ENCODE measurements at places on chromosomes 4 and X.

DNA sequence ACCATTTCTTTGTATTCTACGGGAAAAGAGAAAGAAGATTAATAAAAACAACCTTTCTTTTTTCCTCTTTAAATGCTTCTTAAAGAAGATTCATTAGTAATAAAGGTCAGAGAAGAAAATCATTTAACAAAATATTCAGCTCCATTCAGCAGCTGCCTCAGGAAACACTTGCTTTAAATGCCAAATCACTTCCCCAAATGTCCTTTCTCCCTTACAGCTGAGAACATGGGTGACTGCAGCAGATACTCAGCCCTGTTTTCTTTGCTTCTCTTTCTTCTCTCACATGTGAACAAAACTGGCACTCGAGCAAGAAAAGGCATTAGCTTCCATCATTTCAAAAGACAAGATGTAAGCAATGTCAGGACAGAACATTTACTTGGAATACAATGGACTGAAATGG is 120.2 kb downstream of the INPP4B start:
- DNase-seq: no peak

DNA sequence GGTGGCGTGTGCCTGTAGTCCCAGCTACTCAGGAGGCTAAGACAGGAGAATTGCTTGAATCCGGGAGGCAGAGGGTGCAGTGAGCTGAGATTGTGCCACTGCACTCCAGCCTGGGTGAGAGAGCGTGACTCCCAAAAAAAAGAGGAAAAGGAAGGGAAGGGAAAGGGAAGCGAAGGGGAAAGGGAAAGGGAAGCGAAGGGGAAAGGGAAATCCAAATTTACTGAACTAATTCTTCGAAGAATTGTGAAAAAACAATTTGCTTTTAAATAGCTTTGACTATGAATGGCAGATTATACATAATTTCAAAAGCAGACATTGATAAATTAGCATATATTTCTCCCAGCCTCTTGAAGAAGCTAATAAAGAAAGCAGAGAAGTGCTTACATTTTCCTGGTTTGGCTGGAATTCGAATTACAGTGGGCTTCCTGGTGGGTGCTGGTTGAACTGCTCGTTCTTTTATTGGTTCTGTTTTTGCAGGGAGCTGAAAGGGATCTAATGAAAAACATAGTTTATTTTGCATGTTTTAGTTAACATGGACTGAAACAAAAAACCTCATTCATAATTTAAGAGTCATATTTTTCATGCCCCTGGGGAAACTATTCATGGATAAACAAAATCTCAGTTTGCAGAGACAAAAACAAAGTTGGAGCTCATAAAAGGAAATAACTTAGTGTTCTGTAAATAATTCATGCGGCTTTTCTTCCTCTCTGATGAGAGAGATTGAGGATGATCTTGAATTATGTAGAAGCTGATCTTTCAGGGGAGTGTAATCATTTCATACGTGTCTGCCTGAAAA is 66.0 kb downstream of the RPS3A start:
- DNase-seq: no peak

DNA sequence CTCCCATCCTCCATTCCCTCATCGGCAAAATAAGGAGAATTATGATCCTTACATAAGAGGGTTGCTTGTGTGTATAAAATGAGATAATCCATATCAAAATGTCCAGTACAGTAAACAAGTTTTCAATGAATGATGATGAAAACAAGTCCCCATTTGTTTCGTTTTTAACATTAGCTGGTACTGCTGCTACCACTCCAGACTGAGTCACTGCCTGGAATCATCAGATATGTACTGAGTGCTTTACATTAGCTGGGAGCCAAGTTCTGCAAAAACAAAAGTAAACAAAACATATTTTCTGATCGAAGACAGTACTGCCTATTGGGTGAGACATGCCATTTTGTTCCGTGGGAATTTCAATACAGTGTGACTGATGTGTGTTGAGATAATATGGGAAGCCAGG is 123.2 kb upstream of the IGFBP7 start:
- no peak for DNase-seq

GRCh38 chrX:10679387-10679786 is 59.0 kb upstream of the MID1 start:
- no peak for DNase-seq

DNA sequence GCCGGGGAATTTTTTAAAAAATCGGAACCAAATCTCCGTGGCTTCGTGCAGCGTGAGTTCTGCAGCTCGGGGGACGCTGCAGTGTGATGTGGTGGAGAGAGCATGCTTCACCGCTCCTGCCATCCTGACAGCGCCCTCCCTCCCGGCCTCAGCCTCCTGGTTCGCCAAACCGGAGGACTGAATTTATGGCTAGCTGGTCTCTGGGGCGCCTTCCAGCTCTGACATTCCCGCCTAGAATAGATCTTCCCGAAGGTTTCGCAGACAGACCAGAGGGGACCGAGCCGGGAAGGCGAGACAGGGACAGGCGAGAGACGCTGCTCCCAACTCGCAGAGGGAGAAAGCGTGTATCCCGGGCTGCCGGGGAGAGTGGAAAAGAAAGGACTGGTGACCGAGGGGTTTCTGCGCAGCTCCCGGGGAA is 25.9 kb downstream of the HOPX start:
- no peak for DNase-seq

GRCh38 chr4:151771664-151772063 is 10.9 kb upstream of the GATB start:
- DNase-seq: no peak

- no peak for DNase-seq
Measured at GRCh38 chr4:59122626-59123025, 2012.4 kb upstream of the IGFBP7 start.

DNA sequence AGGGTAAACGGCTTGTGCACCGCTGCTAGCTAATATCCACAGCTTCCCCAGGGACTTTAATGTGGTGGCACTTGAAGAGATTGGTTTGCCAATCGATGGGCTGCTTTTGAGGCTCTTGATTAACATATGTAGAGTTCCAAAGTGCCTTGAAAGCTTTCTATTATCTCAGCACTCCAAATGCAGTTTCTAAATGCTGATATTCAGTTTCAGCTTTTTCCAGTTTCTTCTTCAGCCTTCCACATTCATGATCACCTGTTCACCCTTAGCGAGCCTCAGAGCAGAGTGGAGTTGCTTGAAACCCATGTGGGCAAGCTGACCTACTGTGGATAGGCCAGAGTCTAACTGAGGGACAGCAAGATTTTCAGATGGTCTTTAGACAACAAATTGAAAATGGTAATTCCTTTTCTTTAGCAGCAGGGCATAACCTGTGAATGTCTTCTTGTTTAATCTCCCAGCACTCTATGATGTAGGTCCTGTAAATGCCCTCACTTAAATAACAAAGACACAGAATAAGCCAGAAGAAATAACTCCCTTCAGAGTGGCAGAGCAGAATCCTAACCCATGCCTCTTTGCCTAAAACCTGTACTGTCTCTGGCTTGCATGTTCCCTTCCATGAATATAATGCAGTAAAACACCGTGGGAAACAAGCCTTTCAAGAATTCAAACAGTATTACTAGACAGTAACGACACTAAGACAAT is 99.8 kb downstream of the TSPAN5 start:
- DNase-seq: no peak

DNA sequence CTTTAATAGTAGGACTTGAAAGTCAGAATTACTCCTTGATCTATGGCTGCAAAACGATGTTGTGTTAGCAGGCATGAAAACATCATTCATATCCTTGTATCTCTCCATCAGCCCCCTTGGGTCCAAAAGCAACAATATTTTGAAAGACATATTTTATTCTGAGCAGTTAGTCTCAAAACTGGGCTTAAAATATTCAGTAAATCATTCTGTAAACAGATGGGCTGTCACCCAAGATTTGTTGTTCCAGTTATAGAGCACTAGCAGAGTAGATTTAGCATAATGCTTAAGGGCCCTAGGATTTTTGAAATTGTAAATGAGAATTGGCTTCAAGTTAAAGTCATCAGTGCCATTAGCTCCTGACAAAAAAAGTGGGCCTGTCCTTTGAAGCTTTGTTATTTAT is 1565.6 kb downstream of the STIM2 start:
- DNase-seq: no peak

GRCh38 chrX:130085551-130086446 is 24.5 kb downstream of the ELF4 start:
- DNase-seq: no peak

DNA sequence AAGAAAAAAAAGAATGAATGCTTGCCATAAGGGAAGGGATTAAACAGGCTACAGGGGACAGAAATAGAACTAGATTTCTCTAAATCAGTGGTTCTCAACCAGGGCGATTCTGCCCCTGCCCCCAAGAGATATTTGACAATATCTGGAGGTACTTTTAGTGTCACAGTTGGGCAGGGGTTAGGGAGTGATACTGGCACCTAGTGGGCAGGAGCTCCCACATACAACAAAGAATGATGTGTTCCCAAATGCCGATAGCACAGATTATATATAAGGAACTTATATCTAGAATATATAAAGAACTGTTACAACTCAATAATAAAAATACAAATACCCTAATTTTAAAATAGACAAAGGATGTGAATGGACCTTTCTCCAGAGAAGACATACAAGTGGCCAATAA is 14.7 kb downstream of the S100G start:
- DNase-seq: no peak

- DNase-seq: no peak
Measured at GRCh38 chr4:13570916-13571315, 26.6 kb upstream of the NKX3-2 start.

DNA sequence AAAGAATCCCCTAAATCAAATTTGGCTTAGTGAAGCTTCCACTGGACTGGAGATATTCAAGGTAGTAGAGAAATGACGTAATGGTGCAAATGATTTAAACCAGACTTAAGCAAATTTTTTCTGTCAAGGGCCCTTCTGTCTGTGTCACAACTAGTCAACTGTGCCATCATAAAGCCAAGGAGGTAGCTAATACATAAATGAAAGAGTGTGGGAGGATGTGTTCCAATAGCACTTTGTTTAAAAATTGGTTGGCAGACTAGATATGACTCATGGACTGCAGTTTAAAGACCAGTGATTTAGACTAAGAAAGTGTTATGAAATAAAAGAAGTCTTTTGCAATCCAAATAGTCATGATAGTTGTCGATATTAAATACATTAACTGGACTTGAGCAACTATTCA is 24.3 kb upstream of the TEX13C start:
- DNase-seq: no peak

DNA sequence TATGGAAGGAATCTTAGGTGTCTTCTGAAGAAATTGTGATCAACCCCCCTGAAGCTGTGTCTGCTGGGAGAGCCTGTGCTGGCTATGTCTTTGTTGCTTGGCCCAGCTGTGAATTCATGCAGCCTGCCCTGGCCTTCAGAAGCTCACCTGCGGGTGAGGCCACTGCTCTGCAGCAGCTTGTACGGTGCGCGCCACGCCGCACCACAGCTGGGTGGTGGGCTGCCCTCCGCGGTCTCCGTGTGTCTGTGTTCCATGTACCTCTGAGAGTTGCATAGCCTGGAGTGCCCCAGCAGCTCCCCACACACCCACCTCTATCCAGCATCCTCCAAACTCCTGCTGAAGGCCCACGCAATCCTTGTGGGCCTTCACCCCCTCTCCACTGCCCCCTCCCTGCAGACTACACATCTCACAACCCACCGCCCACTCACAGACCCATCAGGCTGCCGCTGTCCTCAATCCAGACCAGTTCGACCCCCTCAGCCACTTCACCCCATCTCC is 65.6 kb downstream of the ENPP6 start:
- no peak for DNase-seq

- DNase-seq: no peak
Measured at GRCh38 chrX:119684916-119685224, 8.1 kb downstream of the SEPTIN6 start.

- DNase-seq: no peak
Measured at GRCh38 chr4:83054928-83055327, 19.9 kb downstream of the COPS4 start.

DNA sequence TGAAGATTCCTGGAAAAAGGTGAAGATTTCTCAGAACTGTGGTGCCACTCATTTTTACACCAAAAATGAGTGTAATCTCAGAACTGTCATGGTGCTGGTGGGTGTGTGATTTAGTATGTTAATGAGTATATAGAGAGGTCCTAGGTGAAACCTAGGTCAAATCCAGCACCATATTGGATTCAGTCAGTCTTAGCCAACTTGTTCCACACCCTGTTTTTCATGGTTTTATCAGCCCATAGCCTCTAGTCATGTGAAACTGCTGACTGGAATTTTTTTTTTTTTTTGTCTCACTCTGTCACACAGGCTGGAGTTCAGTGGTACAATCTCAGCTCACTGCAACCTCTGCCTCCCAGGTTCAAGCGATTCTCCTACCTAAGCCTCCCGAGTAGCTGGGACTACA is 58.0 kb downstream of the LAS1L start:
- DNase-seq: no peak

- no peak for DNase-seq
Measured at GRCh38 chrX:20433388-20433775, 166.7 kb upstream of the RPS6KA3 start.

- no peak for DNase-seq
Measured at GRCh38 chrX:129347291-129347690, 176.0 kb downstream of the SMARCA1 start.

- DNase-seq: no peak
Measured at GRCh38 chrX:31237189-31237588, 165.3 kb upstream of the FTHL17 start.

DNA sequence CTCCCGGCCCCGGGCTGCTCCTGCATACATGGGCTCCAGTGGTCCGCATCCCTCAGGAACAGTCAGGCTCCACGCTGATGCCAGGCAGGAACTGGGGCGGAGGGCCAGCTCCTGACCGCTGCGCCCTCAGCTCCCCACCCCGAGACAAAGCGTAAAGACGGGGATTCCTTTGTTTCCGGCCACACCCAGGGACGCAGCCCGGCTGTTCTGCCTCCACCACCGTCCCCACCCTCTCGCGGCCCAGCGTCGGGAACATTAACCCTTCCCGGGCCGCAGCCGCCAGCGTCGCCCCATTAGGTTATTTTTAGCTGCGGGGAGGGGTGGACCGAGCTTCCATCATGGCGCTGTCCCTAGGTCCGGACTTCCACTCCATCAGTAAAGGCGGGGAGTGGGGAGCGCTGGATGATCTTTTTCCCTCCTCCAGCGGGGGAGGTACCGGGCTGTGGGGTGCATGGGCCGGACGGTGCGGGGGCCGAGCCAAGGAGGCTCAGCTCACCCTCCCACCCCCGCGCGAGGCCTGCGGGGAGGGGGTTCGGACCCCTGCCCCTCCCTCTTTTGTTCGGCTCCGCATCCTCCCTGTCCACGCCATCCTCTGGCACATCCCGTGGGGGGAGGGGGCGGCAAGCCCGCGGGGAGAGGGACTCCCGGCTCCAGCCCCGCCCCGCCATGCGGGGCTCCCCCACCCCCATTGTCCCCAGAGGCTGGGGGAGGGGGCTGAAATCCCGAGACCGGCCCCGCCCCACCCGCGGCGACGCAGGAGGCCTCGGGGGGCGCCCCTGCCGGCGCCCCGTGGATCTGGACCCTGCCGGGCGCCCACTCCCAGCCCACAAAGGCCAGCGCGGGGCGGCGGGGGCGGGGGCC is 5.3 kb downstream of the CRMP1 start:
- no peak for DNase-seq

GRCh38 chr4:67522851-67523671 is 22.2 kb downstream of the CENPC start:
- DNase-seq: no peak

GRCh38 chr4:85298037-85298436 is 176.9 kb upstream of the ARHGAP24 start:
- no peak for DNase-seq

Data from stimulated activated CD4-positive, alpha-beta T cell treated with anti-CD3 and anti-CD28 coated beads, Interleukin-4, amount 100 ng/mL, for 48 hours (primary cell).